Suprapubic skin (tissue), 4 donors: ENCODE measurements at places on chromosomes 13 and 19.

- DNase-seq = peak; percentile 77
Observed at GRCh38 chr19:41706741-41707501, 1.5 kb upstream of the CEACAM5 start.

GRCh38 chr19:51196181-51196580 lies 28.7 kb upstream of the CD33 start:
- DNase-seq = no peak

- no peak for DNase-seq
Observed at GRCh38 chr19:18271433-18271841, 2.8 kb downstream of the IQCN start.

GRCh38 chr13:33272531-33273124 lies 12.9 kb downstream of the STARD13 start:
- no peak for DNase-seq

GRCh38 chr13:48962281-48962680 lies 13.4 kb upstream of the FNDC3A start:
- no peak for DNase-seq

DNA sequence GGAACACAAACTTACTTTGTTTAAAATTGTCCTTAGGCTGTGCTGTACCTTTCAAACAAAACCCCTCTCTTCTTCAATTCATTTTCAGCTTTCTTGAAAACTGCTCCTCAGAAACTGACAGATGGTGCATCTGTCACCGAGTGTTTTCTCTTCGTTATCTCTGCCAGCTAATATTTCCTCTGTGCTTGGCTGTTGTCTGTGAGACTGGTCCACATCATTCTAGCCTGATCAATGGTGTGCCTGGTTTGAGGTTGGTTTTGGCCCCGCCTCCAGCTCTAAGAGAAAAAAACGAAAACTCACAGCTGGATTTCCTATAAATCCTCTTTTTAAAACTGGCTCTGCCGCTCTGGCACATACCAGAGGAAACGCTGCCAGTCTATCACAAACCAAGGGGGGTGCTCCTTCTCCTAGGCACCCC lies 79.7 kb downstream of the STARD13 start:
- DNase-seq = no peak

GRCh38 chr13:99812625-99813024 lies 158.9 kb downstream of the ZIC5 start:
- DNase-seq = no peak

DNA sequence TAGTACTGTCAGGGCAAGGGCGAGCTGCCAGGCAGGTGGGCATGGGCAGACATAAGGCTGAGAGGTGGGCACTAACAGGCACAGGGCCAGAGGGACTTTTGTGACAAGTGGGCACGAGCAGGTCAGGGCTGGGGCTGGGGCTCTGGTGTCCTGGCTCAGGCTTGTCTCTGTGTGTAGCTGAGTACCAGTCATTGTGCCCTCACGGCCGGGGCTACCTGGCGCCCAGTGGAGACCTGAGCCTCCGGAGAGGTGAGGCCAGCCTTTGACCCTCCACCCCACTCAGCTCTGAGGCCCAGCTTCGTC lies 21.6 kb downstream of the LTBP4 start:
- DNase-seq = no peak

DNA sequence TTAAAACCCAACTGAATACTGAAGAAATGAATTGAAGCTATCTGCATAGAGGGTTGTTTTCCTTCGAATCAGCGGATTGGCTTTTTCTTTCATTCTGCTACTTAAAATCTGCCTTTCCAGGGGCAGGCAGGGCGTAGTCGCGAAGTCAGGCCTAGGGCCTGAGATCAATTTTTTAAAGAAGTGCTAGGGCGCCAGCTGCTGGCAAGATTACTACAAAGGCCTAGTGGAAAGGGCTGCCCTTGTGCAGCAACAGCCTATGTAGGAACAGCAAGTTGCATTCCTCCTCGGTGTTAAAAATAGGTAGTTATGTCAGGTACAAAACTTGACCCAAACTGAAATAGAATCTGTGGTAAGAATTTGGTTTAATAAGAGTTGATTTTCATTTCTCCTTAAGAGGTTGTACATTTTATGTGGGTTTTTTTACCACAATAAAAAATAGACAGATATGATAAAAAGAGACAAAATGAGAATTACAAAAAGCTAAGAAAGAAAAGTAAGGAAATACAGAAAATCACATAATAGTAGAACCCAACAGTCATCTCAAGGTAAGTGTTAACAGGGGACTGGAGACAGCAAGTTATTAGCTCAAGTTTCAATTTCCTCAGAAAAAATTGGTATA lies 9.5 kb upstream of the URAD start:
- DNase-seq = no peak

GRCh38 chr19:14370169-14370939 lies 10.9 kb upstream of the ADGRE5 start:
- DNase-seq = no peak

DNA sequence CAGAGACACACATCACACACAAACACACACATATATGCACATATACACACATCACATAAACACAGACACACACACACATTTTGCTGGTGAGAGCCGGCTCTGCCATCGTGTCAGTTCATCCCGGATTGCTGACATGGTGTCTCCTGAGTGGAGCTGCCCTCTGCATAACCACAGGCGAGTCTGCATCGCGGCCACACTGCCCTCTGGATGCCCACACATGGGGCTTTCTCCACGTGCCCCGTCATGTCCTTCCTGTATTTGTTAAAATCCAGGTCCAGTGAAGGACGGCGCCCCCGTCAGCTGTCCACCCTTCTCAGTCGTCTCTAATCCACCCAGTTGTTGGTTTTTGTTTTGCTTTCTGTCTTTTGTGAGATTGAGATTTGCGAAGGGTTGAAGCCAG lies 52.6 kb upstream of the F7 start:
- DNase-seq = peak; percentile 38

- no peak for DNase-seq
Observed at GRCh38 chr13:75366380-75367280, 115.3 kb downstream of the TBC1D4 start.

GRCh38 chr19:4588291-4588761 lies 28.8 kb upstream of the SEMA6B start:
- DNase-seq = no peak

- no peak for DNase-seq
Observed at GRCh38 chr19:17765069-17765618, 13.9 kb downstream of the FCHO1 start.

GRCh38 chr13:33033051-33033812 lies 17.0 kb downstream of the KL start:
- no peak for DNase-seq

GRCh38 chr19:1512671-1513498 lies at the start of gene ADAMTSL5:
TSS of gene ADAMTSL5 (minus strand) at chr19:1513019. CDS start at chr19:1510943, 2,076 bp downstream.
- DNase-seq = no peak

DNA sequence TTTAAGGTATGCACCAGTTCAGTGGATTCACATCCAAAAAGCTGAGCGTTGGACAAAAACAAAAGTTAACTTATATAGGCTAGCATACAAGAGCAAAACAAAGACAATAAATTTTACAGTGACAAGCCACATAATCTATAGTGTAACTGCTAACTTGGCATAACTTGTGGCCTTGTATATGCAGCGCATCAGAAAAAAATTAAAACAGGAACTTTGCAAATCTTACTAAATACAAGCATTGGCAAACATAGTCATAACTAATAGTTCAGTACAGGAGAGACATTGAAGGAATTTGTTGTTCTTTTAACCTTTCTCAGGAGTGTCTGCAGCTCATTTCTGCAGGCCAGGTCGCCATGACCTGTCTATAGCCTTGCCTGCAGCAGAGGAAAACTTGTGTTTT lies 54.6 kb downstream of the OR10H4 start:
- DNase-seq = no peak

- no peak for DNase-seq
Observed at GRCh38 chr13:24574847-24575246, 62.3 kb upstream of the PARP4 start.

DNA sequence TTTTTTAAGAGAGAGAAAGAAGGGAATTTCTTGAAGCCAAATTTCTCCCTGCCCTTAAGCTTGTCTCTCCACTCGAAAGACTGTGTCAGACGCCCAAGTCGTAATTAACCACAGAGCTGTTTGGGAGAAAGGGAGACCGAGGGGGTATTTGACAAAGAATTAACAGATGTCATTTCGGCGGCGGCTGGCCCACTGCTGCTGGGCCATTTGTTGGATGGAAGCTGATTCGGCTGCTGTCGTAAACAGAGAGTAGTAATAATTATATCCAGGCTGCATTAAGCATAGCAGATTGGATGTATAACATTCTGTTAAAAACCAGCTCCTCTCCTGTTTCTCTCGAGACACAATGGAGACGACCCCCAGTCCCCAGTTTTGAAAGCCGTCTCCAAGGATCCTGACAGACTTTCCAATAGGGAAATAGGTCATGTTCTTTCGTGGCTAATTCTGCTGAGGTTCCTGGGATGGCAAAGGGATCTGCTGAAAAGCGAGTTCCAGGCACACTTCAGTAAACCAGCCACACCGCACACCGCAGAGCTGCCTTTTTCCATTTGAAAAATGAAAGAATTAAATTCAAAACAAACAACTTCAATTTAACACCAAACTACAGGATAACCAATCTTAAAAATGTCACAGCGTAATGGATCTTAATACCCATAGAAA lies 71.5 kb downstream of the KCTD15 start:
- DNase-seq = no peak

- no peak for DNase-seq
Observed at GRCh38 chr19:55593096-55593772, 6.1 kb downstream of the FIZ1 start.

GRCh38 chr19:4633140-4633967 lies 6.0 kb upstream of the TNFAIP8L1 start:
- DNase-seq = no peak

GRCh38 chr13:45626731-45627374 lies 11.3 kb upstream of the ERICH6B start:
- no peak for DNase-seq

DNA sequence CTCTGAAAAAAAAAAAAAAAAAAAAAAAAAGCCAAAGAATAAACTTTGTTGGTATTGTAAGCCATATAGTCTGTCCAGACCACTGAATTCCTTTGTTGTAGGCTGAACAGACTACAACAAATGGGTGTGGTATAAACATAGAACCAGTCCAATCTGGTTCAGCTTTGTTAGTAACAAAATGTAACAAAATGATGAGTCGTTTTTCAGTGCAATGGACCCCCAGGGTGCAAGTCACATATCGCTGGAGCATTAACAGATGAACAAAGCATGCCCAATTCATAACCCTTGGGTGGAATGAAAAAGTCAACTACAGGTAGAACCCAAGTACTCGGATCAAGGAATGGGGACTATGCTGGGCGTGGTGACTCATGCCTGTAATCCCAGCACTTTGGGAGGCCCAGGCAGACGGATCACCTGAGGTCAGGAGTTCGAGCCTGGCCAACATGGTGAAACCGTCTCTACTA lies 13.6 kb upstream of the FCHO1 start:
- DNase-seq = no peak

- no peak for DNase-seq
Observed at GRCh38 chr19:47036097-47036651, 12.2 kb downstream of the TMEM160 start.

- no peak for DNase-seq
Observed at GRCh38 chr13:67857581-67858310, 627.6 kb upstream of the PCDH9 start.

DNA sequence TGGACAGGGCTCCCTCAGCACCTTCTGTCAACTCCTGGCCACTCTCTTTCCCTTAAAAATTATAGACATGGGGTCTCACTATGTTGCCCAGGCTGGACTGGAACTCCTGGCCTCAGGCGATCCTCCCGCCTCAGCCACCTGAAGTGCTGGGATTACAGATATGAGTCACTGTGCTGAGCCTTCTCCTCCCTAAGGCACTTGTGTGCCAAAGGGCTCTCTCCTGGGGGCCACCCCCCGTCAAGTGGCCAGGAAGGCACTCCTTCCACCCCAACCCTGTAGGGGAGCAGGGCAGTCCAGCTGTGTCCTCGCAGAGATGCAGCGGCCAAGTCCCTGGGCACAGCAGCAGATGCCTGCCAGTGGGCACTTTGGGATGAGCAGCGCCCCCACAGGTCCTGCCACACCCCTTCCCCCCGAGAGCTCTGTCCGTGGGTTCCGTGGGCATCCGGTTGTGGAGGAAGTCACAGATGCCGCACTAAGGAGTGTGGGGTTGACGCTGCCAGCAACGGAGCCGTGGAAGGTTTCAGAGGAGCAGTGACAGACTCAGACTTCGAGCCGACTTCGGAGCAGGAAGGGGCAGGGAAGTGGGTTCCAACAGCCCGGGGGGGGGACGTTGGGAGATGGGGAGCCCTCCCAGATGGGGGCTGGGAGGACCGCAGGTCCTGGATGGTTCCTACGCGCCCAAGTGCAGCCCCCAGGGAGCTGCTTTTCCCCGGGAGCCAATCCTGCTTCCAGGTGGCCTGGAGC lies 3.3 kb upstream of the UQCR11 start:
- DNase-seq = no peak

GRCh38 chr19:56301886-56302620 lies 12.6 kb downstream of the ZSCAN5A start:
- DNase-seq = no peak

- no peak for DNase-seq
Observed at GRCh38 chr13:25288966-25289365, 1.7 kb upstream of the MTMR6 start.

- no peak for DNase-seq
Observed at GRCh38 chr19:39805104-39805503, 26.4 kb downstream of the LEUTX start.

DNA sequence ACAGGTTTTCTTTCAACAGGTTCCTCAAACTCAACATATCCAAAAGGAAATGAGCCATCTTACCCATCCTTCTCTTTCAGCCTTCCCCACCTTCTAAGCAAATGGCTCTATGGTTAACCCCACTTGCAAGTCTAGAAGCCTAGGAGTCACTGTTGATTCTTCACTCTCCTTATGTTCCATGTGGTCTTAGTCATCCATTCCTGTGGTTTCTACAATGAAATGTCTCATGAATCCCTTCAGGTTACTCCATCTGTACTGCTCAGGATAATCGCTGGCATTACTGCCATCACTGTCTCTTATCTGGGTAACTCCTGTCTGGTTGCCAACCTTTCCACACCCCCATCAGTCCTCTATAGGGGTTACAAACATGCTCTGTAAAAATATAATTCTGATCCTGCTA lies 381.3 kb downstream of the ENOX1 start:
- no peak for DNase-seq

GRCh38 chr13:80141123-80141849 lies 199.6 kb downstream of the SPRY2 start:
- DNase-seq = no peak

DNA sequence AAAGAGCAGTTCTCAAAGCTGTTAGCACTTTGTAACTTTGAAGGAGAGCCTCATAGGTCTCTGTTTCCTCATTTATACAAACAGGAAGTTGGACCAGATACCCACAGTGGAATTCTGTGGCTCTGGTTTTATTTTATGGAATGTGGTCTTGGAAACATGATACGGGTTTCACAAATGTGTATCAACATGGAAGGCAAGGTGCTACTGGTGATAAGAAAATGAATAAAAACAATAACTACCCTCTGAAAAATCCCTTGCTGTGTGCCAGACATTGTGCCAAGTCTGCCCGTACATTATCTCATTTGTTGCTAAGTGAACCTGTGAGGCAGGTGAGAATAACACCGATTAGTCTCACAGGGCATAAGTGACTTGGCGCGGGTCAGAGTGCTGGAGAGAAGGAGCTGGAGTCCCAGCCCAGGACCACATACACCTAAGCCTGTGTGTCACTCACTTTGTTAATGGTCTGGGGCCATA lies 45.0 kb upstream of the RNF113B start:
- no peak for DNase-seq
